Erythroblast (primary cell): ENCODE measurements at places on chromosomes 3 and 15.

DNA sequence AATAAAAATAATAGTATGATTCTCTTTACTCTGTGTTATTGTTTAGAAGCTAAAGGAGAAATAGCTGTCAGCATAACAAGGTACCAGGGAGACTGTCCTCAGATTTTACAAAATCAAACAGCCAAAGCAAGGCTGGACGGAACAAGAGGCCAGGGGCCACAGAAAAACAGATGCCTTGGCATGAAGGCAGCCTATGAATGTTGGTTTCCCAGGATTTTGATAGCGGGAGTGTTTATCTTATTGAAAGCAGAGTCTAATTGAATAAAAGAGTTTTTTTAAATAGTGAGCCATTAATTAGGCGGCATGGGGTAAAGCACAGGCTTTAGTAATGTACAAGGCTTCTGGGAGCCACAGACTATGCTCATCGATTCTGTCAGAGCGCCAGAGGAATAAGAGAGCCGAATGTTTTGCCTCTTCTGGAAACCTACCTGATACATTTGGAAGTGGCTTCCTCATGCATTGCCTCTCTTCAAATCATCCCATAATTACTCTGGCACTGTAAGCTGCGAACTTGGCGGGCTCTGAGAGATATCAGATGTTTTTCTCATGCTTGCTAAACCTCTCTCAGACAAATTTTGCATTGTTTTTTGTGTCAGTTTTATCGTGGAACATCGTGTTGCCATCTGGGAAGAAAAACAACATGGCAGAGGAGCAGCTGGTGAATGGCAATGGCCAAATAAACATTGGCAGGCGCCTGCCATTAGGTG lies 30.4 kb upstream of the TMCO5A start:
- no peak for DNase-seq

DNA sequence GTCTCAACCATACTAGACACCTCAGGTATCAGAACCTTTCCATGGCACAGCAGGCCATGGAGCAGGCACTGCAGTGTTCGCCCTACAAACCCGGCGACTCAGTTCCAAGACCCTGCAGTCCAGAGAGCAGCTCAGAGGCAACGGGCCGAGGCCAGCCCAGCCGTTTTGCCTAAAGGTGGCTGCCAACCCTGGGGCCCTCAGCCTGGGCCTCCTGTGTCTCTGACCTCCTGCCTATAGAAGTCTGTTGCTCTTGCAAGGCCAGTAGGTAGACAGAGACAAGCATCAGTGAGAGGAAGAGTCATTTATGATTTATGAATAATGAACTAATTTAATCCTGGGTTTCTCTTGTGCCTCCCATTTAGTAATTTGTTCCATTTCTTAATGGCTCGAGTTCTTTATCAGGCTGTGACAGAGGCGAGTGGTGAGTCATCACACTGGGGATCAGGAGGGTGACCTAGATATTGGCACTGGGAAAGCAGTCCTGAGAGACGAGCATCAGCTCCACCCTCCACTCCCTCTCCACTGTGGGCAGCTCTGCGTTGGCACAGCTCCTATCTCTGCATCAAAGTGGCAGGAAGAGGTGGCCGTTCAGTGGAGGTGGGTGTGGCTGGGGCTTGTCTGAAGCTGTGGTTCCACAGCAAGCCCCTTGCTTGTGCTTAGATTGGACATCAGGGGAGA lies 79.8 kb downstream of the ABHD5 start:
- peak; percentile 97 for DNase-seq

DNA sequence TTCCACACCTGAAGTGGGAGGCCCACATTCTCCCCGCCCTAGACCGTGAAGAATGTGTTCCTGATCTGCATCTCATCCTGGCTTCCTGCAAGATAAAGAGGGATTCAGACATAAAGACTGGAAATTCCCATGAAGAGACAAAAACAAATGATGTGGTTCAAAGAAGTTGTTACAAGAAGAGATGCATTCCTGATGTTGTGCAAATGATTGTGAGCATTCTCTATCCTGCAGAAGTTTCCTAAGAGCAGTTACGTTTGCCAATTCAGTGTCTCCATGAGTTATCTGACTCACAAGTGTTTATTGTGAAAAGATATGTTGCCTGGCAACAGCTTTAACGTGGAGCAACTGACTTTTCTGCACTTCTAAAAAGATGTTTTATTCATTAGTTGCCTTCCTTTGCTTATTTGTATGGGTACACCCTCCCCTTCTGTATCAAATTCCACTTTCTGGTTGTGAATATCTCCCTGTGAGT lies 107.8 kb downstream of the ZIC4 start:
- DNase-seq = no peak

DNA sequence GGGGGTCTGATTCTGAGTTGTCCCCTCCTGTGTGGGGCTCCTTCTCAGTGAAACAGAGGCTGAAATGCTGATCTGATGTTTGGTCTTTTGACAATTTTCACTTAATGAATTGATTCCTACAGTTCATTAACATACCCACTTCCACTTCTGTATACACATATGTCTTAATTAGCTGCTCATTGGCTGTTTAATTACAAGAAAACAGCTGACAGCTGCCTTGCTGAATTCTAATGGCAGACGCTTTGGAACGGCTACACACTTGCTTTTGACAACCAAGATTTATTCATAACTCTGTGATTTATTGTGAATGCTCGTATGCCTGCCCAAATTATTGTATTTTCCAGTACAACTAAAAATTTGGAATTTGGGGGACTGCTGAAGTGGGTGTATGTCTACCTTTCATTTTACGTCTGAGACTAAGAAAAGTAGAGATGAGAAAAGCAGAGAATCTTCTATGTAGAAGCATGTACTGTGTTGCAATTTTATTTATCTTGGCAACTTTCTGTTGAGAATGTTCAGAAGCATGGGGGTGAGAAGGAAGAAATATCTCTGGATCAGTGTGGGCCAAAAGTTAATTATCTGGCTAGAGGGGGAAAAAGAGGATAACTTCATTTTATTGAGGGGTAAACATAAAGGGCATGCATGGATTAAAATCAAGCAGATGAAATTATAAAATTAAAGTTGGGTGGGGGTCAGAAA lies 46.5 kb upstream of the ICE2 start:
- no peak for DNase-seq

GRCh38 chr3:46931631-46932331 lies 44.8 kb downstream of the CCDC12 start:
- DNase-seq = peak; percentile 43

- no peak for DNase-seq
Measured at GRCh38 chr15:101326462-101327146, 31.6 kb upstream of the SNRPA1 start.

GRCh38 chr15:63234451-63234870 lies 42.9 kb upstream of the APH1B start:
- no peak for DNase-seq

- DNase-seq = peak; percentile 31
Measured at GRCh38 chr3:61936344-61936937, 375.1 kb downstream of the PTPRG start.

GRCh38 chr15:89761929-89762328 lies 10.9 kb upstream of the MESP1 start:
- DNase-seq = no peak

- DNase-seq = no peak
Measured at GRCh38 chr3:4523710-4524698, 30.9 kb downstream of the ITPR1 start.

DNA sequence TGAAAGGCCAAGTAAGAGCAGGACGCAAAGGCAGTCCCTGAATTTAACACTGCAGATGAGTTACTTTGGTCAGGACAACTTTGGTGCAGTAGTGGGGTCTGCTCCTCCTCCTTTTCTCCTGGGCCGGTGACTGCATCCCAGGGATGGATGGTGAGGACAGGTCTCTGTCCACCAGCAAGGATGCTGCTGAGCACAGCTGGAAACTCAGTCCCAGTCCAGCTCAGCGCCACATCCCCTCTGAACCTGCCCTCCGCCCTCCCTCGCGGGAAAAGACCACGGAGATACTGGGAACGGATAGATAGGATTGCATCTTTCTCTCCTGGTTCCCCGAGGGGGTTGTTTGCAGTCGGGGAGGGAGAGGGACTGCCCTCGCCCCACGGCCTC lies 13.8 kb downstream of the GRAMD2A start:
- DNase-seq = no peak

GRCh38 chr3:74447221-74447620 lies 167.2 kb downstream of the CNTN3 start:
- no peak for DNase-seq

DNA sequence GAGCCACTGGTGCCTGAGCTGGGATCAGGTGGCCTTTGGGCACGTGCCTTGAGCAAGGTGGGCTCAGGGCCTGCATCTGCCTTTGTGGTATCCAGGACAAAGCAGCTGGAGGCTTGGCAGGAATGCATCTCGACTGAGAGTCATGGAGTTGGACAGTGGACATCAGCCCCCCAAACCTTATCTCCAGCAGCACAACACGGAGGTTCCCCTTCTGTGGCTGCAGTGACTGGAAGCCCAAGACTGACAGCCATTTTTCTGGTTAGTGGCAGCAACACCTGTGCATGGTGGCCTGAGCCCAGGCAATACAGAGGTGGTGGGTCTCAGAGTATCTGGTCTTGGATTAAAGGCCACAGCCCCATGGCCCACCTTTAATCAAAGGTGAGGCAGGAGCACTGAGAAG lies 27.8 kb upstream of the TSEN2 start:
- no peak for DNase-seq

- no peak for DNase-seq
Measured at GRCh38 chr3:126351771-126352475, 5.3 kb downstream of the KLF15 start.

- DNase-seq = no peak
Measured at GRCh38 chr3:149593418-149594160, 64.2 kb downstream of the WWTR1 start.

GRCh38 chr15:36117296-36117787 lies 462.1 kb upstream of the CDIN1 start:
- DNase-seq = no peak

DNA sequence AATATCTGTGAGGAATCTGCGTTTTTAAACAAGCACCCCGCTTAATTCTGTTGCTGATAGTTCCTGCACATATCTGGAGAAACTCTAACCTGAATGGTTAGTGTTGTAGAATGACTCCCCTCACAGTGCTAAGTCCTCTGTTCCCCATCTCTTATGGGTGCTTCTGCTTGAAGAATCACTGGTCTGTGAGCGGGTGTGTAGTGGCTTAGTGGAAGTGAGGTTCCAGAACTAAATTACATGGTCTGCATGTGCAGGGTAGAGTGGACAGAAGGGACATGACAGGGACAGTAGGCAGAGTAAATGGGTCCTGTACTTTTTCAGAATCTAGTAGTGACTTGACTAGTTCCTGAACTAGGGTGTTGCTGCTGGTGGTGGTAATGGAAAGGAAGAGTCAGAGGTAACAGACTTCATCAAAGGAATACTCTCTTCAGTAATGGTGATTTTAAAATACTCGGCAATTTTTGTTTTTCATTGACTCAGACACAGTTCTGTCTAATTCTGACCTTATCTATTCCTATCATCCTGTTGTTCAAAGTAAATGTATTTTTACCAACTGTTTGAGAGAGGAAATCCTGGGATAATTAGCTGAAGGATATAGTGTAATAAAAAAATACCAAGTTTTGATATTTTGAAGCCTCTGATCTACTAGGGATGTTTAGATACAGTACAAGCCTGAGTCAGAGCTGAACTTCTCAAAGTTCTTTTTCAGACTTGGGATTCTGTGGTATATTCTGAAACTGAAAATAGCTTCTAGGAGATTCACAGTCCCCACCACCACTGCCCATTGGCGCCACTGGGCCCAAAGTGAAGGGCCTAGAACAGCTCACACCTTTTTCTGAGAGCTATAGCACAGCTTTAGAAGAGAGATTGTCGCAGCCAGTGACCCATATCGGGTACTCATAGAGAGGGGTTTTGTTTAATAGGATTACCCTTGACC lies 55.5 kb downstream of the FNDC3B start:
- no peak for DNase-seq

- DNase-seq = no peak
Measured at GRCh38 chr3:53274938-53275605, 19.2 kb upstream of the TKT start.

GRCh38 chr3:69328963-69329302 lies 57.0 kb downstream of the FRMD4B start:
- DNase-seq = no peak

- DNase-seq = no peak
Measured at GRCh38 chr3:177820683-177821316, 623.5 kb upstream of the TBL1XR1 start.

DNA sequence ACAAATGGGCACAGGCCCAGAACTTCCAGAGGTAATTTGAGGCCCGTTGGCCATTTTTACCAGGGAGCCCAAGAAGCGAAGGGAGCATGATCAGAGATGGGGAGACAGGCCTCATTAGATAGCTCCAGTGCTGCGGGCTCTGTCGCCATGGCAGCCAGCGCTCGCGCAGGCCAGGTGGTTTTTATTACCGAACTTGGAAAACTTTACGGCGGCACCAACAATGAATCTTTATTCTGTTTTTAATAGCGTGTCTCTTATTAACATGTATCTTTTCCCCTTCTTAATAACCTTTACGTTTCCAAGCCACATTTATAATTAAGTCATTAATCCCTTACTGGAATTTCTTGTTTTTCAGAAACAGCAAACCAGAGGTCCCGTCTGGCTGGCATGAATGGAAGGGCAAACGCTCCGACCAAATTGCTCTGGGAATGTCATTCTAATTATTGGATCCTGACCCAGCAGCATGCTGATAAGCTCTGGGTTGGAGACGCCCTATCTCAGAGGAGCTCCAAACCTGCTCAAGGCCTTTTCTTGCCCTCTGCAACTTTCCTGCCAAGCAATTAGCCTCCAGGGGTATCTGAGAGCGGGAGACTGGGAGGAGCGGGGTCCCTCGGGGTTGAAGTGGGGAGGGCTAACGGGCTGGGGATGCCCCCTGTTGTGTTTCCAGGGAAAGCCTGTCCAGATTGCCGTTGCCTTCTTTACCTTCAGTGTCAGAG lies 256.4 kb downstream of the TLE3 start:
- no peak for DNase-seq

DNA sequence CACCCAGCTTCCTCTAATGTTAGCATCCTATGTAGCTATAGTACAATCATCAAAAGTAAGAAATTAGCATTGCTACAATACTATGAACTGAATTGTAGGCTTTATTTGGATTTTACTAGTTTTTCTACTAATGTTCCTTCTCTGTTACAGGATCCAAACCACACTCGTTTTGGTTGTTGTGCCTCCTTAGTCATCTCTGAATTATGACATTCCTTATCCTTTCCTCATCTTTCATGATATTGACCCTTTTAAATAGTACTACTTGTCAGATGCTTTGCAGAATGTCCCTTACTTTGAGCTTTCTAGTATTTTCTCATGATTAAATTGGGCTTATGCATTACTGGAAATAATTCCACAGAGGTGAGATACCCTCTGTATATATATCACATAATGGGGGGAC lies 265.4 kb downstream of the VPS13C start:
- DNase-seq = no peak

GRCh38 chr3:44206261-44206660 lies 35.4 kb upstream of the TOPAZ1 start:
- DNase-seq = no peak

- DNase-seq = no peak
Measured at GRCh38 chr3:9178697-9179096, 70.7 kb downstream of the SRGAP3 start.
